ENCODE measurements at places on chromosomes 4 and X. TPM values are rescaled to one million over a fixed set of nuclear protein-coding genes. Genes with fewer than 3 reads are reported as not detected.
A peak's percentile ranks its signal among the peaks of the same experiment; 100 is the strongest.

Gene PAGE1
- total RNA-seq, result not detected

Gene ZNF711
- 0.49 TPM for total RNA-seq

DNA sequence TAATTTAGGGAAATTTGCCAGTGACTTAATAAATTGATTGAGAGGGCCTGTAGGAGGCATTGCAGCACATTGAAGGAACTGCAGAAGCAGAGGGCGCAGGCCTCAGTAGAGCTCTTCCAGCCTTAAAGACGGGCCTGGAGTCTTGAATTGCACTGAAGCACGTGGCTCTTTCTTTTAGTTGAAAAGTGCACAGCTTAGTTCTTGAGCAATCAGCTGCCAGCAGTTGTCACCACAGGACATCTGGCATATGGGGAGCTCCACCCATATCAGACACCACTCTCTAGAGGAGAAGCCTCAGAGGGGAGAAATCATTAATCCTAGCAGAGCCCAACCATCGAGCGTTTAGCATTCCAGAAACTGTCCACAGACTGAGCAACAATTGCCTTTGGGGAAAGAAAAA lies 16.0 kb upstream of the FGF16 start:
- no peak for DNase-seq
- no peaks in the 10 kb centered on the region for H3K36me3 ChIP-seq
- no peaks in the 10 kb centered on the region for H3K4me1 ChIP-seq
- no peaks in the 10 kb centered on the region for H3K27me3 ChIP-seq
- no peak overlapping the region for H3K4me3 ChIP-seq

- no peak for DNase-seq
- H3K36me3 ChIP-seq, result no peaks in the 10 kb centered on the region
- no peaks in the 10 kb centered on the region for H3K27me3 ChIP-seq
- no peak overlapping the region for H3K27ac ChIP-seq
- H3K4me1 ChIP-seq, result peaks cover 6% of the 10 kb centered on the region
Measured at GRCh38 chrX:9458516-9459078, 6.3 kb upstream of the TBL1X start.

DNA sequence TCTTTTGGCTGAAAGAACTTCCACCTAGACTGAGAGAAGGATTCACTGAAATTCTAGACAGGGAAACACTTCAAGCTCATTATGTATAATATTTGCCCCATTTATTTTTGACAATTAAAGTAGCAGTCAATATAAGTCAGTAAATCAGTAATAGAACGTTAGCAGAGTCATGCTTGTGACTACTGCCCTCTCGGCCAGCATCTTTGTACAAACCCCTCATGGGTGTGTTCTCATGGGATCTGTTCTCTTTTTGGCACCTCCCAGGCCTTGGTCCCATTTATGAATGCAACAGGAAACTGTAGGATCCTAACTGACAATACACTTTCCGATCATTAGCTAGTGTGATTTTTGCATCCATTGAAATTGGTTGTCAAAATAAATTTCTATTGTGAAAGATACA lies 2.9 kb downstream of the MSL3 start:
- no peaks in the 10 kb centered on the region for H3K27me3 ChIP-seq
- no peak overlapping the region for H3K4me3 ChIP-seq
- DNase-seq, result no peak
- H3K36me3 ChIP-seq, result peaks cover 40% of the 10 kb centered on the region
- peak overlapping the region; percentile 90 for H3K27ac ChIP-seq

GRCh38 chr4:149910604-149911350 lies 95.1 kb upstream of the IQCM start:
- no peaks in the 10 kb centered on the region for H3K27me3 ChIP-seq
- H3K27ac ChIP-seq, result no peak overlapping the region
- DNase-seq, result no peak
- H3K36me3 ChIP-seq, result no peaks in the 10 kb centered on the region
